ENCODE measurements at places on chromosomes 6 and 20. TPM values are rescaled to one million over a fixed set of nuclear protein-coding genes. Genes with fewer than 3 reads are reported as not detected.

RAB32 gene
- total RNA-seq: 29.0 TPM

FRK gene
- total RNA-seq: 1.5 TPM

DNA sequence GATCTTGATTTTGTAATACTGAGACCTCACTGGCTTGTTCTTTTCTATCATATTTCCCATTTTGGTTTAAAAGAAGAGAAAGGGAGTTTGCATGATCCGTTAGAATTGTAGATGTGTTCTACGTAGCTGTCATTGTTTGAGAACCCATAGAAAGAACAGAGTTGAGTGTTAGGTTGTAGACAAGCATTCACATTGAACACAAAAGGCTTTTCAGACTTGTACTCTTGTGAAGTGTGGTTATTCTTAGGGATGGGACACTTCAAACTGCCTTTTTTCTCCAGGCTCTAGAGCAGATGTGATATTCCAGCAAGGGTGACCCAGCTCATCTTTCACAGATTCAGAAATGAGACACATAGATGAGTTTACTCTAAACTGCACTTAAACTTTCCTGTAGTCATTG lies 19.9 kb downstream of the FOXO3 start:
- ATAC-seq: no peak

DNA sequence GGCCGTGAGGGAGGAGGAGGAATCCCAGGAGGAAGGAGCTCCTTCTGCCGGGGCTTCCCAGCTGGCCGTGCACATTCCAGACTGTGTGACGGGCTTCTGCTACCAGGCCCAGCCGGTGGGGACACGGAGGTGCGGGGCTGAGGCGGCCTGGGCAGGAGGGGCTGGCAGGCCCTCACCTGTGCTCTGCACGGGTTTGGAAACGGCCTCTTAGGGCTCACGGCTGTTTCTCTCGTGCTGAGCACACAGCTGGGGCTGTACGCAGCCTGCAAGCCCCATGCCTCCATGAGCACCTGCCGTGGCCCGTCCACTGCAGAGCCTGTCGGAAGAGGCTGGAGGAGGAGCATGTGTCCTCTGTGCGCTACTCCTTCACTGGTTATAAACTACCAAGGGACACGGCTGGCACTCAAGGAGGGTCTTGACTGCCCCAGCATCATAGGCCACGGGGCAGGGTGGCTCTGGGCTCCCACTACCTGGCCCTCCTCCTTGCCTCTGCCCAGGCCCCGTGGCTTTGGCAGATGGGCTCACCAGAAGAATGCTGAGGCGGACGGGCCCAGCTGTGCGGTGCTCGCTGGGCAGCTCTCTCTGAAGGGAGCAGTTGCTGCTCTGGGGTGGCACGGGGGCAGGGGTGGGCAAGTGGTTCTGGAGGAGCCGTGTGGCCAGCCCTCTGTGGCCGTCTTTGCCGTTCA lies 15.8 kb downstream of the NPEPL1 start:
- ATAC-seq: no peak

DNA sequence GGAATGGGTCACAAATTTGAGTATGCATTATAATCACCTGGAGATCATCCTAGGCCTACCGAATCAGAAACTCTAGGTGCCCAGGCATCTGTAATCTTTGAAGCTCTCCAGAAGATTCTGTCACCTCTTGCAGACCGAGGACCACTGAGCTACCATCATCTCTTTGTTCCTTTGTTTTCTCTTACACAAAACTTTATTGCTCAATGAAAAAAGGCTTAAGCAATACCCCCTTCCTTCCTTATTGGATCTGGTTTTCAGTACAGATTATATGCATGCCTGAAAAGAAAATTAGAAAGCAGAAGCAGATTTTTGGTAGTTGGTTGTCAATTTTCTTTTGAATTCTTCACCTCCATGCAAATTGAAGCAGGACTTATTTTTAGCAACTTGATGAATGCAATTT lies 31.3 kb downstream of the STX11 start:
- no peak for ATAC-seq

DNA sequence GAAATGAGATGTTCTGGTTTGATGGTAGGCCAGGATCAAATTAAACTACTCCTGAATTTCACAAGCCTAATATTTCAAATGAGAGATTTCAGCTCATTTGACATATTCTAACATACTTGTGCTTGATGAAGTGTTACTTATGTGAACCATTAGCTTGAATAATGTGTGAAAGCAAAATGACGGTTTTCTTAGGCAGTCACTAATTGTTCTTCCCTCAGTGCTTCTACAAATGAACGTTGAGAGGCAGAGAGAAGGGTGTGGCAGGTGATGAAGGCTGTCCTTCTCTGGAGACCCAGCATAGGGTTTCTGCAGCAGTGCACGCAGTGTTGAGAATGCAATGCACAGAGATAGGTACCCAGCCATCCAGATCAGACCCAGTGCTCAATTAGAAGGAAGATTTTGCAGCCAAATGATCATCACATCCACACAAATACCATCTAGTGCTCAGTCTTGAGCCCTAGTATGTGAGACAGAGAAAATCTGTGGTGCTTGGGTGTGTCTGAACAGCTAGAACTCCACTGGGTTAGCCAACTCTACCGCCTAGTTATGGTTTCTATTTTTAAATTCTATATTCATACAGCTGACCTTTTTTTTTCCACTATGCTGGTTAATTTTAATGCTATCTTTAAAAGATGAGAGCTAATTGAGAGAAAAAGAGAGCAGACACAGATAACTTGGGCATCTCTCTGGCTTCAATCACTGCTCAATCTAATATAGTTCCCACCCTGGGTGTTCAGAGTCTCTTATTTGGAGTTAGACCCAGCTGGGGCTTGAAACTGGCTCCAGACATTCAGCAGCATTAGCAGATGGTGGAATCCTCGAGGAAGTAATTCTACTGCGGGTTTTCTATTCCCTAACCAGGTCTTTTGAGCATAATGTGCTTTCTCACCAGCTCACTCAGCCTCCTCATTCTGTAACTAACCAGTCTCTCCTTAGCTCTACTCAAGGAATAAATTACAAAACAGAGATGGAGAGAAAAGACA lies 4.4 kb upstream of the MYLIP start:
- no peak for ATAC-seq

Data from gastroesophageal sphincter (tissue), 4 donors.